ENCODE measurements at places on chromosomes 2 and 18.

- no peak for DNase-seq
Measured at GRCh38 chr2:223727562-223727961, 109.8 kb downstream of the AP1S3 start.

- DNase-seq, result no peak
Measured at GRCh38 chr2:104793966-104794365, 59.9 kb upstream of the POU3F3 start.

DNA sequence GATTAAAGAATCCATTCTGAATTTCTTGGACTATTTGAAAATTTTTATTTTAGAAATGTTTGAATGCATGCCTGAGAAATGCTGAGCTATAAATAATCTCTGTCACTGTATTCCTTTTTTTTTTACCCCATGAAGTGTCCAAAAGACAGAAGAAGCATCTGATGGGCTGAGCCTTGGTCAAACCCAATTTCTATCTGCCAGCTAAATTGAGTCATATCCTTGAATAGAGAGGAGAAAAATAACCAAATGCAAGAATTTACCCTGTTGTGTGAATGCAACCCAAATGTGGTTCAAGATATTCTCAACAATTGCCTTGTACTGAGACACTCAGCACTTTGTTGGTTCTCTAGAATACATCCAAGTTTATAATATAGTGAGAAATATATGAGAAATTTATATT, 223.5 kb downstream of the UBE2E3 start:
- no peak for DNase-seq

DNA sequence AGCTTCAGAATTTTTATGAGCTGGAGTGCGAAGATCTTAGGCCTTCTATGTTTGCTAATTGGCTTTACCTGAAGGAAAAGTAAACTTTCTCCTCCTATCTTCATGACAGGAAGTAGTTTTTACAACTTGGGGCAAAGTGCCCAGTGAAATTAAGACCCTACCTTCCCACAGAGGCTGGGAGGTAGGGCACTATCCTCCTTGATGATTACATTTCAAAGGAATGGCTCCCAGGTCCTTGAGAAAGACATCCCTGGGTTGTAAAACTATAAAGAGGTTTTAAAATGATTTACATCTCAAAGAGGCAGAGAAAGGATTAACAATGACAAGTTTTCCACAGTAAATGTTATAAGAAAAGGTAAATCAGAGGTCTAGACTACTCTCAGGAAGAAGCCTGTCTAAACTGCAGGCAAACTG, 155.8 kb downstream of the CDH7 start:
- DNase-seq, result no peak

DNA sequence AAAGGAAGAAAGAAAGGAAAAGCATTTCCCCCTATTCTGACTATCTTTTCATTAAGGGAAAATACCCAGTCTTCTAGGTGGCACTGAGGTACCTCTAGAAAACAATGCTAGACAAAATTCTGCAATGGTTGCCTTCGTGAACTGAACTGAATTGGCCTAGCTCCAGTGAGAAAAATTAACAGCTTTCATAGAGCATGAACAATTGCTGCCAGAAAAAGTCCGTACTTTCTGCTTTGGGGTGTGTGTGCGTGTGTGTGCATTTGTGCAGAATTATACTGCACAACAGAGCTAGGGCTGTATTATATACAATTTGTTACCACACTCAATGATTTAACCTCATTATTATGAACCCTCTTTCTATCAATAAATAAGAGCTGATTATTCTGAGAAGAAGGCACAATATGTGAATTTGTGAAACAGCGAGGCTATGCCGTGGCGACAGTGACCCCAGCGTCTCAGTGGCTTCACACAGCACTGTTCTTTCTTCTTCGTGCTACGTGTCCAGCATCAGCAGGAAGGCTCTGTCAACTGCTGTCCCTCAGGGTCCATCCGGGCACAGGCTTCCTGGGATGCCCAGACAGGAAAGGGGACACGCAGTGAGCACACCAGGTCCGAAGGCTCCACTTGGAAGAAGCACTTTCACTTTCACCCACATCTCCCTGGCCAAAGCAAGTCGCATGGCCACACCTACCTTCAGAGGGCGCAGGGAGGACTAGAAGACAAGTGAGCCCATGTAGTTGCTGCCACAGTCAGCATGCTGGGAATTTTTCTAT, 47.5 kb downstream of the PTGR3 start:
- peak; percentile 10 for DNase-seq

DNA sequence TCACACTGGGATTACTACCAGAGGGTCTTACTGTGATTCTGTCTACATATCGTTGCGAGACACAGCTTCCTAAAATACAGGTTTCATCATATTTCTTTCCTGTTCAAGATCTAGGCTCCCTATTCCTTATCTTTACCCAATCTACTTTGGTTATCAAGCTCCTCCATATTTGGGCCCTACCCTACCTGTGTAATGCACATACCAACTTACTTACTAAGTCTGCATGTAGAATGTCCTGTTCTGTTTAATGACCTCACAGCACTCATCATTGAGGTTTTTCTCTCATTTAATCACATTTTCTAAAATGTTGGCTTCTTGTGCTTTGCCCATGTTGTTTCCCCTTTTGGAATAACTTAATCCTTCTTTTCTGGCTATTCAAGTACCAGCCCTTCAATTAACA, 551.1 kb downstream of the ZEB2 start:
- DNase-seq, result no peak

DNA sequence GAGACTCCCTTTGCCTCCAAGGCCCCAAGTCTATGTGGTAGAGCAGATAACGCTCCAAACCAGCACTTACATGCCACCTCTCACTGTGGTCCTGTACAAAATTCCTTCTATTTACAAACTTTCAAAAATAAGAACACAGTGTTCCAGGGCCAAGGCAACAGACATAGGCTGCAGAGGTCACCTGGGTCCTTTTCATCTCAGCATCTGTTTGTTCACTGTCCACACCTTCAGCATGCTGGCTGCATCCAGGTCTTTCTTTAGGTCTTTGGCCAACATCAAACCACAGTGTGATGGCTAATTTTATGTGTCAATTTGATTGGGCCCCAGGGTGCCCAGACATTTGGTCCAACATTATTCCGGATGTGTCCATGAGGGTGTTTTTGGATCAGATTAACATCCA, 20.0 kb upstream of the INO80C start:
- DNase-seq, result no peak

DNA sequence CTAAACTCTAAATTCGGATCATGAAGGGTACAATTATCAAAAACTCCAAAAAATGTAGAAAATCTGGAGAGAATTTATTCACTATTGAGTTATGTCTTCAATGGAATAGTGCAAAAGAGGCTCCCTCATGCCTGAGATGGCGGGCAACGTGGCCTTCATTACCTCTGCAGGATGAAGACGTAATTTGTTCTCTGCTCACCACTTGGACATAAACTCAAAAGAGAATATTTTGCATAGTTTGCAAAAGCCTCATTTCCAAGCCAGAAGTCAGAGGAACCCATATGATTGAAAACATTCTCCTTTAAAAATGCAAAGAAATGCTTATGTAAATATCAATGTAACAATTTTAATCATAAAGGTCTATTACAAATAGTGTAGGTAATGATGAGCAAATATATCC, 58.7 kb downstream of the SLC25A12 start:
- no peak for DNase-seq

DNA sequence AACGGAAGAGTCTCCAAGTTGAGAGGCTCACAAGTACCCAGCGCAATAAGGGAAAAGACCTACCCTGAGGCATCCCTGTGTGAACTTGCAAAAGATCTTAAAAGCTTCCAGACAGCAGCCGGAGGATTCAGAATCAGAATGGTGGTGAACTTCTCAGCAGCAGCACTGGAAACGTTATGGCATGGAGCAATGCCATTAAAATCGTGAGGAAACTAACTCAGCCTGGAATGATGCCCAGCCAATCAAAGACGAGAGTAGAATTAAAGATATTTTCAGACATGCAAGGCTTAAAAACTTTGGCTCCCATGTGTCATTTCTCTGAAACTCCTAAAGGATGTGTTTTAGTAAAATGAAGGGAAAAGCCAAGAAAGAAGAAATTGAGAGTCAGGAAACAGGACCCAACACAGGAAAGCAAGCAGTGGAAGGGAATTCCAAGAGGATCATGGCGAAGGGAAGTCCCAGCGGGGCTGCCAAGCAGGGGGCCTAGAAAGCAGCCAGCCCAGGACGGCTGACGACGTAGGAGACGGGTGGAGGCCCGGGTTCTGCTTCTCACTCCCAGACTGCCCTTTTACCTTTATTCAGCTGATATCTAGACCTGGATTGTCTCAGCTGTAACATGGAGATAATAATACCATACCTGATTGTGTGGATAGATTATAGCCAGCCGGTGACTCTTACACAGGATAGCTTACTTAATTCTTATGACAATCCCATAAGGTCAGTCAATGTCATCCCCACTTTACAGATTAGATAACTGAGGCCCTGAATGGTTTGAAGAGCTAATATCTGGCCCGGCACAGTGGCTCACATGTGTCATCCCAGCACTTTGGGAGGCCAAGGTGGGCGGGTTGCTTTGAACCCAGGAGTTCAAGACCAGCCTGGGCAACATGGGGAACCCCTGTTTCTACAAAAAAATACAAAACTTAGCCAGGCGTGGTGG, 92.8 kb downstream of the ASAP2 start:
- no peak for DNase-seq

DNA sequence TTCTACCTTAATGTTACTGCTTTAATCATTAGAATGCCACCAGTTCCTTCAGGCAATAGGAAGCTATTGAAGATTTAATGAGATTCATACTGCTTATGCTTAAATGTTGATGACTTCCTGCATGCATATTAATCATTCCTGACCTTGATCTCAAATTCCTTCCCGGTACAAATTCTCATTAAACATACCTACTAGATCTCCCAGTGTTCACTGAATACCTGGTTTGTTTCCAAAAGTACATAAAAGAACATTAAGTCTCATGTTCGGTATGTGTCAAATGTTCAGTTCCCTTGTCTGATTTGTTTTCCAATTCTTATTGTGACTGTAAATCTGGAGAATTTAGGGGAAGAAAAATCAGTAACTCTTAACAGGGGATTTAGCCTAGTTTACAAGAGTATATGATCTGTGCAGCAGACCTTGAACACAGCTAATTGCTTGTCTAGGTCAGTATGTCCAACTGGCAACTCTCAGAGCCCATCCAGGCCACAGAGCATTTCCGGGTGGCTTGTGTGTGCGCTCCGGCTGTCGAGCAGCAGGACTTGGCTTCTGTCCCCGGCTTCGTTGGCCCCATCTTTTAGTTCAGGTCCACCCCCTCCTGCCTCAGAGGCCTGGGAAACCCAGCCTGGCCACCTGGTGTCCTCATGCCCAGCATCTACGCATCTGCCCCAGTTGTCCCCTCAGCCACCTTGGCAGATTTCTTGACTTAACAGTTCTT, 13.1 kb downstream of the METAP1D start:
- DNase-seq, result no peak

- no peak for DNase-seq
Measured at GRCh38 chr18:7079231-7079630, 38.4 kb downstream of the LAMA1 start.

DNA sequence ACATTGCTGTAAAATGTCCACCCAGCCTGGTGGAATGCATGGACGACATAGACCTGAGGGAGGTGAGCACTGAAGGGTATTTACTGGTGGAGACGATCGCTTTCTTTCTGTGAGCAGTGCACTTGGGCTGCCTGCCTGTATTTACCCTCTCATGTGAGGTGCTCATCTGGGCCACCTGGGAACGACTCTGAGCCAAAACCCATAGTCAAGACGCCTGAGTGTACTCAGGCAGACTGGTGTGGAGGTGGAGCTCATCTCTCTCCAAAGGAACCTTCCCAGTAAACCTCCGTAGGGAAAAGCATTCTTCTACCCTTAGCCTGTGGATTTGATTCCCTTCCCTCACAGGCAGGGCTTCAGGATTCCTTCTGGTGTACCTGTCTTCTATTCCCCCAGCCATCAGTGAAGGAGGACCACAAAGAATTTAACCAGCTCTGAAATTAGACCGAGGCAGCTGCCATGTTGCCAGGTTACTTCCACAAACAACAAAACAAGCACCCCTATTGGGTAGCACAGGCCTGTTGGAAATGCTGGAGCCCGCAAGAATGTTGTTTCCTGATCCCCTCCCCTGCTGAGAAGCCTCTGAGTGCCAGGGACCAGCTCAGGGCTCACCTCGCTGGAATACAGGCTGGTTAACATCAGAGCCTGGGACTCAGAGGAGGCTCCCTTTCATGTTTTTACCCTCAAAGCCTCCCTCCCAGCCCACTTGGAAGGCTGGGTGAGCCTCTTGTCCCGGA, 47.5 kb upstream of the TXNDC2 start:
- no peak for DNase-seq

DNA sequence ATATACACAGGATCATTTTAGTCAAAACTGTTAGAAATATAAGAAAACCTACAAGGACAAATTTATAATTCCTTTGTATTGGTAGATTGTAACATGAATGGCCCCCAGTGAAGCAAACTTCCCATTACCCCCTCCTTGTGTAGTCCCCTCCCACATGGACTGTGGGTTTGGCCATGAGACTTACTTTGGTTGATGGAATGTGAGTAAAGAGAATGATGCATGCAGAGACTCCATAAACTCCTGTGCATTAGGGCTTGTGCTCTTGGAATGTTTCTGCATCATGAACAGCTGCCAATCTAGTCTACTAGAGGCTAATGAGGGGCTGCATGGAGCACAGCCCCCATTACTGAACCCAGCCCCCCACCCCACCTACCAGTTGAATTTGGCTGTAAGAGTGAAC, 8.3 kb upstream of the TGFA start:
- DNase-seq, result no peak

- DNase-seq, result no peak
Measured at GRCh38 chr2:135320465-135321355, 210.3 kb downstream of the ZRANB3 start.

DNA sequence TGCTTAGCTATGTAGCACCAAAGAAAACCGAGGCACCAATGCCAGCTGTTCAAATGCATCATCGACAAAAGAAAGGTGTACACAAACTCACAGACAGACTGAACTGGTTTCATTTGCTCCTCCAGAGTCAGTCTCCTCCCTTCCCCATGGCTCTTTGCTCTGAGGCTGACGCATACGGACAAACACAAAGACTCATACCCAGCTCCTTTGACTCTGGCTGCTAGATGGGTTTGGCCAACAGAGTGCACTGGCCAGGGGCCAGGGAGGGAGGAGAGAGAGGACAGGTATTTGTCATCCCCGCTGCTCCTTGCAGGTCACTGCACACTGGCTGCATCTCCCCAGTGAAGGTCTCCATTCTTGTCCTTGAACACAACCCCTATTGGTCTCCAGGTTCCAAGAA, 40.7 kb downstream of the DNER start:
- no peak for DNase-seq

DNA sequence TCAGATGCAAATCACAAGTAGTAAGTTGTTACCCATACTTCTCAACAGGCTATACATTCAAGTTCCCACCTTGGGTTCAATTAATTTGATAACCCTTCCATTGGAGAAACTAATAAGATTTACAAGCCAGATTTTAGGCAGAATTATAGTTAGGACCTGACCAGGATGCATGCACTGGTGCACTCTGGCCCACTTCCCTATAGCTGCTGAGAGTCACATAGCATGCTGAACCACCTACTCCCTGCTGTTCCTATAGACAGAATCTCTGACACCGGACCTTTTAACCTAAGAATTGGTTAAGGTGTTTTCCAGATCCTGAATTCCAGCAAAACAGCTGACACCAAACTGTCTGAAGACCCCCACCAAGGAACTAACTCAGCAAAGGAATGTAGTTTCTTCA, 26.2 kb downstream of the FAM210A start:
- no peak for DNase-seq
